ENCODE measurements at places on chromosomes 12 and 14.
A peak's percentile ranks its signal among the peaks of the same experiment; 100 is the strongest.

- peak; percentile 10 for DNase-seq
These were observed 26.8 kb downstream of the DGLUCY start for GRCh38 chr14:91140672-91141071.

DNA sequence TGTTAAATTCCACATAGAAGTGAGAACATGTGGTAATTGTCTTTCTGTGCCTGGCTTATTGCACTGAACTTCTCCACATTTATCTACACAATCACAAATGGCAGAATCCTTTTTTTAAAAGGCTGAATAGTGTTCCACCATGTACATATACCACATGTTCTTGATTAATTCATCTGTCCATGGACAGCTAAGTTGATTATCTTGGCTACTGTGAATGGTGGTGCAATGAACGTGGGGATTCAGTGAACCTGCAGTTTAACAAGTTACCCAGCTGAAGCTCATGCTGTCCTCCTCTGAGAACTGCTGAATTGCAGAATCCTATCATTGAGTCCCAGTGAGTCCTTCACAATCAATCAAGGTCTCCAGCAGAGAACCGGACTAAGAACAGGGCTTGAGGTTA is 74.9 kb downstream of the TBK1 start:
- DNase-seq, result no peak

GRCh38 chr14:99037777-99038430 is 234.1 kb downstream of the BCL11B start:
- DNase-seq, result no peak

DNA sequence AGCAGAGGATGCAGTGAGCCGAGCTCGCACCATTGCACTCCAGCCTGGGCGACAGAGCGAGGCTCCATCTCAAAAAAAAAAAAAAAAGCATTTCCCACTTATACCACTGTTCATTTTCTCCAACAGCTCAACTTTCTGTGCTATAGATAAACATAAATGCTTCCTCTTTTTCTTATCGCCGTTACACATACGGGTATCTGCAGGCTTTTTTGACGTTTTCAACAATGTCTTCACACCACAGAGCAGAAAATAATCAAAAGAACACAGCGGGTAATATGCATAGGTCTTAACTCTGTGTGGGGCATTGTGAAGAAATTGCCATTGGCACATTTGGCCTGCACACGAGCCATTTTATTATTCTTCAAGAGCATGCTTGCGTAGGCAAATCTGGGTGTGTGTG is 86.4 kb downstream of the CAPZA3 start:
- no peak for DNase-seq

All from amygdala (tissue), 56 donors.